A673 (cell line): ENCODE measurements at places on chromosomes 3 and 15. TPM values are rescaled to one million over a fixed set of nuclear protein-coding genes. Genes with fewer than 3 reads are reported as not detected.
A peak's percentile ranks its signal among the peaks of the same experiment; 100 is the strongest.

- no peak for DNase-seq
Measured at GRCh38 chr15:52068004-52068615, 44.5 kb downstream of the BCL2L10 start.

DNA sequence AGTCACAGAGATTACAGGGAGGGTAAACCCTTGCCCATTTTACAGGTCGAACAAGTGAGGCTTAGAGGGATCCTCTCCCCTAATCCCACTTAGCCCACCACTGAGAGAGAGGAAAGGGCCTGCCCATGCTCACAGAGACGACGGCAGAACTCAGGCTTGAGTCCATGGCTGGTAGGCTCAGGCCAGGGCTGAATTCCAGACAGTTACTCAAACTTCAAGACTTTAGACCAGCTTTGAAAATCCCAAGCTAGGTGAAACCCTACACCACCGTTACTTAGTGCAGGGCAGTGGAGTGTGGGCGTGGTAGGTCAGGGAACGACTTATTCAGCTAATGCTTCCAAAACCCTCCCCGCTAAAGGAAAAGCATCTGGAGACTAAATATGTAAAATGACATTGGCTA is 16.4 kb downstream of the GRIP2 start:
- no peak for DNase-seq

DNA sequence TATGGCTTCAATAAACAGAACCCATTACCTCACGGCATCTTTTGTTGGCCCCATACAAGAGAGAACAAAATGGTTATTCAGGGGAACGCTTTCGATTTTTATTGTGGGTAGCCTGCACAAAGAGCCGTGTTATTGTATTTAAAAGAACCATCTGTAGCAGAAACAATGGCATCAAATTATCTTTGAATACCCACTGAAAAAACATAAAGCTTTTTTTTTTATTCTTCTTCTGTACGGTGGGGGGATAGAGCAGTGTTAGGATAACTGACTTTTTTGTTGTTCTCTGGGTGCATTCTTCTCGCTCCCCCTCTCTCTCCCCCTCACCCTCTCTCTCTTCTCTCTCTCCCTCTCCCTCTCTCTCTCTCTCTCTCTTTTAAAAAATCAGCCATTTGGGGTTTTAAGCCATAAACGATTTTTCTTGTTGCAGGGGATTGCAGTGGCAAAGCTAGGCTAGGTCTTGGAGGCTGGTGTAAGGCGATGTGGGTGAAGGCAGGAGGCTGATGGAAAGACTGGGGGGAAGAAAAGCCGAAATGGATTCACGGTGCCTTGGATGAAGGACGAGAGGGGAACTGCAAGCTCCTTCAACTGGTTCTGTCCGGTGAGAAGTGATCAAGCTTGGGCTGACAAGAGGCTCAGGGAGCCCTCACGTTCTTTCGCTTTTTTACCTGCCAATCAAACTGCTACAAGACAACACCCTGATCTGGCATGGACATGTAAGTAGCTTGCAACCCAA is 12.4 kb upstream of the SOX2 start:
- DNase-seq = no peak

DNA sequence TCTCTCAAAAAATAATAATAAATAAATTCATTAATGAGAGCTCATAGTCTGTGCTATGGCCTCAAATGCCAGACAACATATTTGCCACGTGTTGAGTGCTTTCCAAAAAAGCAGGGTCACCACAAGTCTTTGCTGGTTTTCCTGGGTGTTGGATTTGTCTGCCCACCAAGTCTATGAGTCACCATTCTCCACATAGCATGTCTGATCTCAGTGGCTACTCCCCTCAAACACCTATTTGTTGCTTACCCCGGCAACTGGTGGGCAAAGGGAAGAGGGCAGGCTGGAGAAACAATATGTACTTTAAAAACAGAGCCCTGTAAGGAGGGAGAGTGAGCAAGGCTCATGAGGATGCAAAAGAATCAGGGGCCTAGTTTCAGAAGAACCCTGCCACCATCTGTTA is 120.0 kb upstream of the ARRDC4 start:
- DNase-seq = no peak

DNA sequence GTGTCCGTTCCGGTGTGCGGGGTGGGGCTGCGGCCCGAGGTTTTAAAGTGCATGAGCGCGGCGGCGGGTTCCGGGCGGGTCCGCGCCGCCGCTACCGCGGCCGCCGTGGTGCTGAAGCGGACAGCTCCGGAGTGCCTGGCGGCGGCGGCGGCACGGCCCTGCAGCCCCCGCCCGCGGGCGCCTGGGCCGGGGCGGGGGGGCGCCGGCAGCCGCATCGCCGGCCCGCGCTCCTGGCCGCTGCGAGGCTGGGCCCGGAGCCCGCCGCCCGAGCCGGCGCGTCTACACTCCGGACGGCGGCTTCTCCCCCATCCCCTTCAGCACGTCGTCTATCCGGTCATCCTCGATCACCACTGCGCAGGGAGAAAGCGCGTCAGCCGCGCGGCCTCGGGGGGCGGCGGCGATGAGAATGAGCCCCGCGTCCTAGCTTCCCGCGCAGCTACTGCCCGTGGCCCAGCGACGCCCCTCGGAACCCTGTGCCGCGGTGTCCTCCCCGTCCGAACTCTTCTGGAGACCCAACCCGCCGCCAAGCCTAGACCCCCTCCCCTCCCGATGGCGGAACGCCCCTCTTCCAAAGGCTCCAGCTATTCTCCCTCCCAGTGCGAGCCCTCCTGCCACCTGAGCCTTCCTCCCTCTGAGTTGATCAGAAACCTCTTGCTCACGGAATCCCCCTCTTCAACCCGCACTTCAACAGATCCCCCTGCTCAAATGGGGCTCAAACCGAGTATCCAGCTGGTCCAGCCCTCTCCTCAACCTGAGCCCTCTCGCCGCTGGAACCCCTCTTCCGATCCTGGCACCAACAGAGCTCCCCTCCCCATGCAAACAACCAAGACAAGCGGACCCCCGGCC is 1.3 kb downstream of the CAMK2N2 start:
- peak; percentile 45 for DNase-seq

- DNase-seq = no peak
Measured at GRCh38 chr3:53068176-53068575, 22.3 kb upstream of the SFMBT1 start.

GRCh38 chr3:103052236-103052830 is 617.5 kb downstream of the ZPLD1 start:
- DNase-seq = peak; percentile 84

- DNase-seq = no peak
Measured at GRCh38 chr3:128168836-128169235, 15.6 kb downstream of the EEFSEC start.

DNA sequence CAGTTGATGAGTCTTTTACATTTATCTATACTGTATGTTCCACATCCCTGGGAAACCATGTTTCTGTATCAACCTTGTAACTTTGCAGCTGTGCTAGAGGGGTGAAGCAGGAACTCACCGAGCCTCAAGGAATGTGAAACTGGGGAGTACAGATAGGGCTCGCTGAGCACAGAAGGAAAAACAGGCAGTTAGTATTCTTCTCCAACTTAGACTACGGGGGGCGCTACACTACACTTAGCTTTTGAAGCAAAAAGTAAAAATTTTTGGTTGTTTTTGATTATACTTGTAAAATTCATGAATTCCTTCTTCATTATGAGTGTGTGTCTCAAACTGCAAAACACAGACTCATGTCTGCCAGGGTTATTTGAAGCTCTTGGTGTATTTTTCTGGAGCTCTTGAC is 132.7 kb upstream of the RGMA start:
- DNase-seq = no peak

DNA sequence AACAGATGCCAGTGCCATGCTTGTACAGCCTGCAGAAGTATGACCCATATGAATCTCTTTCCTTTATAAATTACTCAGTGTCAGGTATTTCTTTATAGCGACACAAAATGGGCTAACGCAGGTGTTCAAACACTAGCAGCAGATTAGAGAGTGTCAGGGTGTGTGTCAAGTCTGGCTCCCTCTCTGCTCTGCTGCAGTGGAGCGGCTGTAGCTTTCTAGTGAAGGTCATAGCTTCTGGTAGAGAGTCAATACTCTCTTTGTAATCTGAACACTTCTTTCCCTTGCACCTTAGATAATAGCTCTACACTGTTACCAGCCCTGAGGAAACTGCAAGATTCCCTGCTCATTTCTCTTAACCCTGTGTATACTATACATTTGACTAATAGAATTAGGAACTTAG is 483.2 kb upstream of the TGFBR2 start:
- DNase-seq = no peak

DNA sequence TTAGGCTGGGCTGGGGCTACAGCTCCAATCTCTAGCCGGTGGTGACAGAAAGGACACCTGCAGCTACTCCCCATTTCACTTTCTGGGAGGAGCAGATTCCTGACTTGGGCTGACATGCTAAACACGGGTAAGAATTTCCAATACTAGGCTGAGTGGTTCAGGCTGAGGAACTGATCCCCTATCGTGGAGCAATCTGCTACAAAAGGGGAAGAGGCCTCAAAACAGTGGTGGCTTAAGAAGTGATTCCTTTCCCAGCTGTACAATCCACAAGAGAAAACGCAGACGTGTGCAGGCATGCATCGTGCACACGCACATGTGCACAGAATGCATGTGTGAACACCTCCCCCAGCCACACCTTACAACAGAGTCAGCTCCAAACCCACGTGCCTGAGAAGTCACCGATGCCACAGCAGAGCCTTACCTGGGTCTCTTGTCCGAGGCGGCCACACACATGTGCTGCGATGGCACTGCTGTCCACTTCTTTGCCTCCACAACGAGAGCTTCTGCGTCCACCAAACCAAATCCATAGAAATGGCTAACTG is 86.7 kb upstream of the SNRPA1 start:
- no peak for DNase-seq

The GHRL gene
- total RNA-seq = 1.0 and 2.0 TPM in 2 replicates

The CACNA1D gene
- total RNA-seq = 0.85 TPM in 1 of 2 replicates, not detected in the other

The RPL39L gene
- total RNA-seq = 35.3 and 43.2 TPM in 2 replicates

The CYP11A1 gene
- total RNA-seq = not detected in 2 replicates

The RBPMS2 gene
- total RNA-seq = 2.9 and 4.9 TPM in 2 replicates

The C2CD4B gene
- total RNA-seq = 0.54 and 0.70 TPM in 2 replicates

The C3orf22 gene
- not detected in 2 replicates for total RNA-seq

The ISL2 gene
- 3.8 and 5.5 TPM in 2 replicates for total RNA-seq

The CISH gene
- 0.86 and 1.6 TPM in 2 replicates for total RNA-seq
